ENCODE measurements at places on chromosomes 1 and 21.

DNA sequence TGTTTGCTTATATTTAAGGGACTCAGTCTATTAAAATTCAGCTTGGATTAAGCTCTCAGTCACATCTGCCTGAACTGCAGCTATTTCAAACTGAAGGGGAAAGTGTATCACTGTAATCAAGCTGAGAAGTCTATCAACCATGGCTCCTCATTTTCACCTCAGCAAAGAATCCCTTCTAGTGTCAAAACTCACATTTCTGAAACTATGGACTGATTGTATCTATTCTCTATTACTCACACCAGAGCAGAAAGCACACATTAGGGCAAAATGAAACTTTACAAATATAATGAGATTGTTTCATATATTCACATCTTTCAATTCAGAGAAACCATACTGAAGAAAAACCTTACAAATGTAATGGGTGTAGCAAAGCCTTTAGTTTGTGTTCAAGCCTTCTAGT lies 14.6 kb upstream of the C1orf146 start:
- DNase-seq = no peak

DNA sequence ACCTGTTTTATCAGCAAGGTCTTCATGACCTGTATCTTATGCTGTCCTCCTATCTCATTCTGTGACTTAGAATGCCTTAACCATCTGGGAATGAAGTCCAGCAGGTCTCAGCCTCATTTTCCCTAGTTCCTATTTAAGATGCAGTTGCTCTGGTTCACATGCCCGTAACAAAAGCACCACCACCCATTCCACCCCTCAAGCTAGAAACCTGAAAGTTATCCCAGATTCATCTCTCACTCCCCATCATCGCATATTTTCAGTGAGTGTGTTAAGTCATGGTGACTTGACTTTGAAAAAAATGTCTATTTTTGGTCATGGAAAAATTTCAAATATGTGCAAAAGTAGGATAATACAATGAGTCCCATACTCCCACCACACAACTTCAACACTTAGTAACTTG lies 11.7 kb downstream of the HMGN2 start:
- no peak for DNase-seq

DNA sequence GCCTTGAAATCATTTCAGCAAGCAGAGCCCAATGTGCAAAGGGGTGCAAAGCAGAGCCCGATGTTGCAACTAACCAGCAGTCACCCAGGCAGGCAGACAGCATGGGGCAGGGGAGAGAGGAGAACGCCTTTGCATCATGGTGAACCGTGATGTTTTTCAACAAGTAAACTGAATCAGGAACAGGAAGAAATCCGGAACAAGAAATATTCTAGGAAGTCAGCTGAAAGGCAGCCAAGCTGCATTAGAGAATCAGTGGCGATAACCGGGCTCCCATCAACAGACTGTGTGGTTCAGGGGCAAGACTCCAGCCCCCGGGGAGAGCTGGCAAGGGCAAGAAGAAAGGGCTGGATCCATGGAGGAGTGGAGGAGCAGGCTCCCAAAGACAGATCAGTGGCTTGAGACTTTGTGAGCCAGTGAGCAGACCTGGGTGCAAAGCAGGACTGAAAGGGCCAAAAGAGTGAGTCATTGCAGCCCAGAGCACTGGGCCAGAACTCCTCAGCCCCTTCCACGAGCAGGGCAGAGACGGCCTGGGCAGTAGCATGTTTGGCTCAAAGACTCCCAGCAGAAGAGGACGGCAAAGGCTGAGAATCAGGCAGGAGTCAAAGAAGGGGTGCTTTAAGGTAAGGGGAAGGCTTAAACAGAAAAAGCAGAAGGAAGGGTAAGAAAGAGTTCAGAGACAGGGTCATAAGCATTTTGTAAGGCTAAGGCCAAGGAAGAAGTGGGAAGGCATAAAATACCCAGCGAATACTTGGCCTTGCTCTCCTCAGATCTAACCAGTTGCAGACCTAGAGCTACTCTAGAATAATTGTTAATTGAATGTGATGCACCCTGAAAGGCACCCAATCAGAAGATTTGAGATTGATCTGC lies 155.0 kb downstream of the SETD4 start:
- no peak for DNase-seq

DNA sequence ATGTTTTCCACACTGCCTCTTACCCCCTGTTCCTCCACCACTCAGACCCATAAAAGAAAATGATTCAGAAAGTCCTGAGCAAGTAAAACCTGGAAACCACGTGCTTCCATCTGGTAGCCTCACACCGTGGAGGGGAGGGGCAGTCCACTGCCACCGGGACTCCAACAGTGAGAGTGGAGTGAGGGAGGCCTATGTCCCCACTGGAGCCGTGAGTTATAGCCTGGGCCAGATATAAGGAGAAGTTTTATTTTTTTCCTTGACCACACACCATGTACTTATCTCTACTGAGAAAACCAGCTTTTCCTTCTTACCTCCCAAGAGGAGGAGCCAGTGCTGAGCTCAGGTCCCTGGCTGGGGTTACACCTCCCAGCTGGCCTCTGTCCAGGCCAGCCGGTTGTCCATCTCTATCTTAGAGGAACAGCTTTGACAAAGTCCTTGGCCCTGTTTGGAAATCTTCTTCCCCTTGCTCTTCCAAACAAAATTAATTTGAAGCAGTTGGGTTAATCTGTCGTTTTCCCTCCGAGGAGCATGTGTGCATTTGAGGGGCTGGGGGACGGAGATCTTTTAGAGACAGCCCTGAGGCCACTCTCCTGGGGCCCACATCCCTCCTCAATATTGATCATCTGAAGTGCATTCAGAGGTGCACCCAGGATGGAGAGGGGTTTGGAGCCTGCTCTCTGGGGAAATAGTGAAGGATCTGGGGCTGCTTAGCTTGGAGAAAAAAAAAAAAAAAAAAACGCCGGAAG lies 49.1 kb upstream of the SERBP1 start:
- no peak for DNase-seq

DNA sequence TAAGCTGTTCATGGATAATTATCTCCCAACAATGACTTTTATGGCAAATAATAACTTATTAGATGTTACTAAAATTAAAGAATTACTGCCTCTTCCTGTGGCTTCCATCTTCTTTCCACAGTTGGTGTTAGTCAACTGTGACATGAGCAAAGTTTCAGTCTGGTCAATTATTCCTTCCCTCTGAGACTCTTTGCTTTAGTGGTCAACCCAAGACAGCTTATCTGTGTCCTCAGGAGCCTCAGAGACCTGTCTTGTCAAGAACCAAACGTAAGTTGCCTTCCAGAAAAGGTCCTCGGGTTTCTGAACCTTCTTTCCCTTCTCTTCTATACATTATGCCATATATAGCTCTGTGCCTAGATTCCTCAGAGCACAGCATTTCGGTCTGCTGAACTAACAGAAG lies 263.2 kb upstream of the ZP4 start:
- no peak for DNase-seq

GRCh38 chr1:161266836-161267235 lies 8.3 kb downstream of the PCP4L1 start:
- DNase-seq = no peak

- DNase-seq = no peak
Observed at GRCh38 chr1:31798086-31798432, 17.8 kb downstream of the SPOCD1 start.

- no peak for DNase-seq
Observed at GRCh38 chr1:151401125-151401788, 1.9 kb downstream of the PSMB4 start.

DNA sequence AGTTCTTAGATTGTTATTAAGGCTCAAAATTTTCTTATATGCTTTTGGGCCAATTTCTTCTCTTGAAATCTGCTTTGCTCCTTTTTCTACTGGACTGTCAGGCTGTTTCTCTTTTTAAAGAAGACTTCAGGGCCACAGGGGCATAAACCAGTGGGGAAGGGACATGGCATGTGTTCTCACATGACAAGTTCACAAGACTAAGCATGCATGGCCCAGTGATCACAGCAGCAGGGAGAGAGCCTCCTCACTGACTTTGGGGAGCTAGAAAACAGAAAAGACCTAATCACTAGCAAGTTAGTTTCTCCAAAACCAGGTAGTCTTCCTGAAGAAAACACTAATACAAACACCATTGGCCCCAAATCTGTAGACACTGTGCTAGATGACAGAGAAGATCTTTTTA lies 64.8 kb downstream of the RAB3GAP2 start:
- DNase-seq = no peak

- no peak for DNase-seq
Observed at GRCh38 chr1:228393268-228393701, 13.3 kb downstream of the TRIM11 start.

- no peak for DNase-seq
Observed at GRCh38 chr1:23210963-23211362, 6.3 kb downstream of the HTR1D start.
